ENCODE measurements at places on chromosomes 5 and 9.

GRCh38 chr9:116327701-116328405 is 174.3 kb downstream of the PAPPA start:
- no peak for DNase-seq

GRCh38 chr5:157502143-157502647 is 42.2 kb downstream of the NIPAL4 start:
- no peak for DNase-seq

- no peak for DNase-seq
Observed at GRCh38 chr9:7097785-7098752, 340.3 kb downstream of the KDM4C start.

- no peak for DNase-seq
Observed at GRCh38 chr5:93584596-93585040, 1.6 kb downstream of the NR2F1 start.

DNA sequence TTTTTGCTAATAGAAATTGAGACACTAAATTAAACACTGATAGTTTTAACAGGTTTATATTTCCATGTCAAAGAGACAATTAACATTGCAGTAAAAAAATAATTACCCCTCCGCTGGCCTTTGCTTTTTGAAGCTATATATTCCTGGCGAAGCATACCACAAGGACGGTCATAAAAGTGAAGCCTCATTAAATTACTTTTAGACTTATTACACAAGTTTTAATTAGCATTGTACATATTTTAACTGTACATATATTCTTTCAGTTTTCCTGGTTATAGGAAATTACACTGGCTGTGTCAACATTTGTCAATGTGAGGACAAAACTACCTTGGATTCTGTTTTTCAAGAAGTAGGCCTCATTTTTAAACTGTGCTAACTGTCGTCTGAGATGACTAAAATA is 1.2 kb downstream of the CDKN2A start:
- no peak for DNase-seq

- DNase-seq: no peak
Observed at GRCh38 chr9:22278426-22278825, 168.2 kb upstream of the DMRTA1 start.

- DNase-seq: no peak
Observed at GRCh38 chr9:108100571-108100970, 611.0 kb upstream of the KLF4 start.

GRCh38 chr9:115923903-115924668 is 229.5 kb upstream of the PAPPA start:
- no peak for DNase-seq

- DNase-seq: no peak
Observed at GRCh38 chr5:78660401-78660800, 11.8 kb upstream of the LHFPL2 start.

DNA sequence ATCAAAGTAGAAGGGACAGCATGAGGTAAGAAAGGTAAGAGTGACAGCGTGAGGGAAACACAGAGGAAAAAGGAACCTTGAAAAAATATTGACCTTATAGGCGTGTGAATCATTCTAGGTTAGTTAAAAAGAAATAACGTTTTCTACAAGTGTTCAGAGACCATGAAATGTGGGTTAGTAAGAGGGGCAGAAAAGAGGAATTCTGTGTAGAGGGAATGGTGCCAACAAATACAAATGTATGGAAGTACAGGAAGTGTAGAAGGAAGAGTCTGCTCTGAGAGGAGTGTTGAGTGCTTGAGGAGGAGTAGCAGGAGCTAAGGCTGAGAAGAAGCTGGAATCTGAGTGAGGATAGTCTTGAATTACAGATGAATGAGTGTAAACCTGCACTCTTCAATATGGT is 418.6 kb upstream of the RIOK2 start:
- DNase-seq: no peak

GRCh38 chr9:71249729-71250317 is 128.4 kb upstream of the TRPM3 start:
- no peak for DNase-seq

DNA sequence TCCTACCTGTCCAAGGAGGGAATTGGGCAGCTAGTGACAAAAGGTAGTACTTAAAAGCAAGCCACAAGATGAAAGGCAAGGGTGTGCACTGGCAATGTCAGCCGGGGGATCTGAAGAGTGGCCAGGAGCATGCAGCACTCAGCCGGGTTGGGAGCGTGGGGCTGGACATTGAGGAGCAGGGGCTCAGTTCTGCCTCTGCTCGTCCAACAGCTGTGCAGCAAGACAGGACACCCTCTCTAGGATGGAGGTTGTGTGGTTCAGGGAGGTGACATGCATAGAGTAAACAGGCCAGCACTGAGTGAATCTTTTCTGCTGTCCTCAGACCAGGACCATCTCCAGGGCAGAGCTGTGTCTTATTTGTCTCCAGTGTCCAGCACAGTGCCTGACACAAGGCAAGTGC is 235.3 kb downstream of the CRB2 start:
- no peak for DNase-seq

DNA sequence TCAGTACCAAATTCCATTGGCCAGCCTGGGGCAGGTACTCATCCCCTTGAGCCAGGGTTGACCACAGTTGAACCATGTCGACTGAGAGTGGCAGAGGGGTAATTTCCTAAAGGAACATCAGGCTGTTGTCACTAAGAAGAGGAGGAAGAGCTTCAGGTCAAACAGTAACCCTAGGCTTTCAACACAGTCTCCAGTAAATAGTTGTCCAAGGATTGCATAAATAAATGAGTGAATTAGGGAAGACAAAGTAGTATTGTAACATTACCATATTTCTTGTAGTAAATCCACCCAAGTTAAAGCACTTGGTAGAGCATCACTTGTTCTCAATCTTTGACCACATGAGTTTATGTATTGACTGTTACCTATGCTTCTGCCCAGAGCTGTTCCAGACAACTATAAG is 7.4 kb downstream of the PSAT1 start:
- no peak for DNase-seq

DNA sequence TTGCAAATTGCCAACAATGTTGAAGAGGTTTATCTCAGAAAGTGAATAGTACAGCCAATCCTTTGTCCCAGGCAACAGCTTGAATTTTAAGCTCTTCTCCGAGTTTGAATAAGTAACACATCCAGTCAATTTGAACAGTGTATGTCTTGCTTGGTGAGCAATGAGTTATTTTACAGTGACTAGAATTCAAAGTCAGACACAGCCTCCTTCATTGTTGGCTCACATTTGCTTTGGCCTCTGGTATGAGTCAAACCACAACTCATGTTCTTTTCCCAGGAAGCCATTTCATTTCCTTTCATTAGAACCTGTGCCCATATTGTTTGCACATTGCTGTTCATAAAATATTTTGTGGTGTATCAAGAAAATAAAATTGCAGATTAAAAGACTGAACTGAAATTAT is 622.0 kb upstream of the DAB2 start:
- no peak for DNase-seq

- DNase-seq: no peak
Observed at GRCh38 chr5:139877129-139877597, 81.6 kb downstream of the PSD2 start.

DNA sequence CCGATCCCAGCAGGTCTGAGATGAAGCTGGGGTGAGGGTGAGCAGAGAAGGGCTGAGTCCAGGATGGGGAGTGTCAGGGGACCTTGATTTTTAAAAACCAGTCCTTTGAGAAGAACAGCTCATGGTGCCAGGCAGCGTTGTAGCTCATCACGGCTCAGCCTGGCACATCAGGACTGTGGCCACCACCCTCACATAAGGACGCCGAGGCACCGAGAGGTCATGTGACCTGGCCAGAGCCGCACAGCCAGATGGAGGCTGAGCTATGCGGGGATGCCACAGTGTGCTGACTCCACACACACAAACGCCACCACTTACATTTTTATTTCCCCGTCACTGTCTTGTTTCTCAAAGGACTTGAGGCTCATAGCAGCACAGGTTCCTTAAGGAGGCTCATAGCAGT is 32.9 kb upstream of the CEP72 start:
- no peak for DNase-seq

All from stimulated activated effector memory CD8-positive, alpha-beta T cell treated with anti-CD3 and anti-CD28 coated beads, Interleukin-12 subunit alpha, Interleukin-12 subunit beta, amount 100 ng/mL, for 72 hours (primary cell).